ENCODE measurements at places on chromosomes 1 and 21. TPM values are rescaled to one million over a fixed set of nuclear protein-coding genes. Genes with fewer than 3 reads are reported as not detected.

The TMCO2 gene
- not detected for total RNA-seq

The CD1D gene
- total RNA-seq: not detected

The PRKAA2 gene
- not detected for total RNA-seq

The NR1I3 gene
- not detected for total RNA-seq

The HSF2BP gene
- total RNA-seq: 1.3 TPM

The MYBPH gene
- not detected for total RNA-seq

The HMCN1 gene
- not detected for total RNA-seq

The TMEM167B gene
- 29.2 TPM for total RNA-seq

The LINGO4 gene
- not detected for total RNA-seq

The S100A11 gene
- 218 TPM for total RNA-seq

The SLAMF7 gene
- 18.4 TPM for total RNA-seq

The TSPAN1 gene
- total RNA-seq: not detected
